ENCODE measurements at places on chromosomes 6 and 20.
A peak's percentile ranks its signal among the peaks of the same experiment; 100 is the strongest.

DNA sequence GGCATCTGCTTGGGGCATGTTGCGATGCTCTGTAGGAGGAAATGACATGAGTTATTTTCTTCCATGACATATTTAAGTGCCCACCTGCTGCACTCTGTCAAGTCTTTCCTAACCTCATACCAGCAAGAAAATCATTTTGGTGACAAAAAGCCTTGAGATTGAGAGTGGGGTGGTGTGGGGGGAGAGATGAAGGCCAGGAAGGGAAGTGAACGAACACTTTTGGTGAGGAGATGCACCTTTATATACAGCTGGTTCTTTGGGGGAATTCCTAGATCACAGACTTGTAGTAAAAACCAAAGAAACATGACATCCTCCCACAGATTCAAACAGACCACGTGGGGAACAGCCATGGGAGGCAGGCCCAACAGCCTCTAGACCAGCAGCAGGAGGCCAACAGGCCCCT, 26.1 kb downstream of the NCOA5 start:
- no peak for DNase-seq

GRCh38 chr6:131231103-131231502, 95.8 kb downstream of the AKAP7 start:
- no peak for DNase-seq

DNA sequence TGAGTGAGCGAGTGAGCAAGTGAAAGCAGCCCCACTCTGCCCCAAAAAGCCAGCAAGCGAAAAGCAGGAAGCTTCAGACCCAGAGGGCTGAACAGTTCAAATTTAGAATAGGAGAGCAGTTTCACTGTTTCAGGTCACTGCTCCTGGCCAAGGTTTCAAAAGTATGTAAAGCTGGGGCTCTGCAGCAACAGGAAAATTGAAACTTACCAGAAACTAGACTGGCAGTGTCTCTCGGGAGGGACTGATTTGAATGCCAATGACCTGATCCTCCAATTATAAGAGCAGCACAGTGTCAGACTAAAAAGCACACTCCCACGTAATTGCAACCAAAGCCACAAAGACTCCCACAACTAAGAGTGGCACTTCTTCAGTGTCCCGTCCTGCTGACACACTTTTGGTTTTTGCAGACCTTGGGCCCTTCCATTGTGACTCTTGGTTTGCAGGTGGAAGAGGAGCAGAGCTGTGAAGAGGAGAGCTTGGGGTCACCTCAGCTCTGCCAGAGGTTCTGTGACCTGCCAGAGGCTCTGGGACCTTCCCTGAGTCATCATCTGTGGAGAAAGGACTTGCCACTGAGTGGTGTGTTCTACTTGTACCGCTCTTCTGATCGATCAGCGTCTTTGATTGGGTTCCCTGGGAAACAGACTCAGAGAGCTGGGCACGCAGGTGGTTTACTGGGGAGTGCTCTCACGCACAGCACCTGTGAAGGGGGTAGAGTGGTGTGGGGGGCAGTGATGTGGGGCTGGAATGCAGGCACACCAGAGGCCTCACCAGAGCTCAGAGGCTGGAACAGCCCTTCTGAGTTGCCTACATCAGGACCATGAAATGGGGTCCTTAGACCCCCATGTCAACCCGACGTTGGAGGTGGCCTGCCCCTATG, 52.7 kb upstream of the PTGIS start:
- DNase-seq, result peak; percentile 11

DNA sequence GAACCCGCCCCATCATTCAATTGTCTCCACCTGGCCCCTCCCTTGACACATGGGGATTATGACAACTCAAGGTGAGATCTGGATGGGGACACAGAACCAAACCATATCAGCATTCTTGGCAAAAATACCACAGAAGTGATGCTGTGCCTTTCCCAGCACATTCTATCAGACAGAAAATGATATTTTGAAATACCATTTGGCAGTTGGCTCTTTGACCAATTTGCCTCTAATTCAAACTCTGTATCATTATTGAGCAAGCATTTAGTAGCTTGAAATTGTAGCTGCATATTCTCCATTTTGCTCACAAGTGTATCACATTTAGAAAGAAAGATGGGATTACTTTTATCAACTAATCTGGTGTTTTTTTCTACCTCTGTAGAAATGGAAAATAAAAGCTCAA, 64.0 kb downstream of the PLCB1 start:
- no peak for DNase-seq

DNA sequence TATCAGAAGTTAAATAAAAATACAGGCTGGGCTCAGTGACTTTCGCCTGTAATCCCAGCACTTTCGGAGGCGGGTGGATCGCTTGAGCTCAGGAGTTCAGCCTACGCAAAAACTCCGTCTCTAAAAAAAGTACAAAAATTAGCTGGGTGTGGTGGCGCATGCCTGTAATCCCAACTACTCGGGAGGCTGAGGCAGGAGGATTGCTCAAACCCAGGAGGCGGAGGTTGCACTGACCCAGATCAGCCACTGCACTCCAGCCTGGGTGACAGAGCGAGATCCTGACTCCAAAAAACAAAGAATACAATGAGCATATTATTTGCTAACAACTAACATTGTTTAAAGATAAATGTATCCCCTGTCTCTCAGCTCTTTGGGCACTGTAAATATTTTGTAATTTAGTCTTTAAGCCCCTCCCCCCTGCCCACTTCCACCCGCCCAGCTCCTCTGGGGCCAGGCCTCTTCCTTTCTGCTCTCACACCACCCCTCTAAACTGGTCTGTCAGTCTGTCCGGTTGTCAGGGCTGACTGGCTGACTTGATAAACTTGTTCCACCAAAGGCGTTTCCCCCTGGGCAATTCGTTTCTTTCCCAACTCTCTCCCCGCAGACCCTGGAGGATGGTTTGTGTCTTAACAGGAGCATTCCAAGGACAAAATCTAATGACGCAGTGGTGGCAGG, 62.4 kb upstream of the QKI start:
- no peak for DNase-seq

DNA sequence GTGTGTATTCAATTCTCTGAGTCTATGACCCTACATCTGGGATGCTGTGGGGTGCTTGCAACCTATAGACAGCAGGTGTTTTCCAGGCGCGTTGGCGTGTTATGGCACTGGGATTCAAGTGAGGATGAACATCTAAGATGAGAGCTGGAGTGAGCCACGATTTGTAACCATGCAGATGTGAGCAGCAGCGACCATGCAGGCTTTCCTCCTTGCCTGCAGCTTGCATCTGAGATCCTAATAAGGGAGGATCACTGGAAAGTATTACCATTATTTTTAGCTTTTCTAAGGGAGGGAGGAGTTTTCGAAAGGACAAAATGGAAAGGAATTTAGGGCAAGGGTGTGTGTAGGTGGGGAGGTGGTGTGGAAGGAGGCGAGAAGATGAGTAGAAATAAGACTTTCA, 216.7 kb downstream of the ATXN1 start:
- DNase-seq, result no peak
